NCI-H82 (cell line): ENCODE measurements at places on chromosomes 1 and 21.

- no peak for DNase-seq
Measured at GRCh38 chr1:244097523-244098405, 46.7 kb downstream of the ZBTB18 start.

GRCh38 chr21:34132926-34133325, 59.5 kb downstream of the MRPS6 start:
- no peak for DNase-seq

DNA sequence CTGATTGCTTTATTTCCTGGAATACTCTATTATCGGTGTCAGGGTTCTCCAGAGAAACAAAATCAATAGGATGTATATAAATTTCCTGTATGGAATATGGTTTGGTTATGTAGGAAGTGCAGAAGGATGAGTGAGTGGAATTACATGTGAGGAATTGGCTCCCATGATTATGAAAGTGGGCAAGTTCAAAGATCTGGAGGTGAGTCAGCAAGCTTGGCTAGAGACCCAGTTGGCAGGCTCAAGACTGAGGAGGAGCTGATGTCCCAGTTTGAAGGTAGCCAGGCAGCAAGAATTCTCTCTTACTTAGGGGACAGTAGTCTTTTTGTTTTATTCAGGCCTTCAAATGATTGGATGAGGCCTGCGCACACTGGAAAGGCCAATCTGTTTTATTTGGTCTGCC, 57.5 kb downstream of the MAP3K7CL start:
- no peak for DNase-seq

- no peak for DNase-seq
Measured at GRCh38 chr1:48765335-48765734, 11.4 kb downstream of the BEND5 start.

DNA sequence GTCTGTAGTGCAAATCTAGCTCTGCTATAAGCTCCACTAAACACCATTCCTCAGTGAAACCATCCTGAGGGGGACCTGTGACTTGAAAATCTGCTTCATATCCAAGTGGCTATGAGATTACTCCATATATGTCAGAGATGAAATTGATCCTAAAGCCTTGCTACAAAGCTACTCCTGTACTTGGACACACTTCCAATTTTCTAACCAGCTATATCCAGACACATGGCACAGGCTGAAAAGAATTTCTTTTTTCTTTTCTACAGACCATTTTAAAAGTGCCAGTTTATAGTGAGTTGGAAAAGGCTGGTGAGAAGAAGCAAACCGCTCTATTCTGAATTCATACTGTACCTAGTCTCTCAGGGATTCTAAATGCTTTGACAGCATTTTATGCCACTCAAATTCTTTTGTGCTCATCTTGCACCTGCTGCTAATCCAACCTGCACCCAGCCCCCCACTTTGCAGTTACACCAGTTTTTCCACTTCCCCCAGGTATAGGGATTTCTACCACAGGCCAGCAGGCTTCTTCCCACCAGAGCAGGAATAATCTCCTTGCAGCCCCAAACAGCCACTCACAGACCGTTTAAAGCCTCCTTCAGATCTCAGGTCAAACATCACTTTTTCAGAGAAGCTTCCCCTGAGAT, 112.5 kb downstream of the RERE start:
- DNase-seq = peak; percentile 57

GRCh38 chr1:14994841-14995437, 158.6 kb upstream of the TMEM51 start:
- no peak for DNase-seq

DNA sequence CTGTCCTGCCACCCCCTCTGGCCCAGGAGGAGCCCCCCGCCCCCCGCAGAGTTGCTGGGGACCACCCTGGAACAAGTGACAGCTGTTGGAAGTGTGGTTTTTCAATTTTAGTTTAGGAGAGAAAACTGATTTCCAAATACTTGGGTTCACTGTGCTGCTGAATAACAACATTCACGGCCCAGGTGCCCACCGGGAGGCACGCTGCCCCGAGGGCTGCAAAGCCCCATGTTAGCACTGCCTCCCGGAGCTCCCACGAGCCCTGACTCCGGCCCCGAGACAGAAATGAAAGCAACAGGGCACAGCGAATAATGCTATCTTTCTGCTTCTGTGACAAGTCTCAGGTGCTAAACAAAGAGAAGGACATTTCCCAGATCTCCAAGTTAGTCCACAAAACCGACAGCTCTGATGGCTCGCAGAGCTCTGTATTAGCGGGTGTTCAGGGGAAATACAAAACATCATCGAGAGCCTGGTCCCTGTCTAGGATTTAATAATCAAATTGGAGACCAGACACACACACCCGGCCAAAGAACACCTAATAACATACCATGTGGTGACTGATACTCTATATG, 451.5 kb downstream of the KIF26B start:
- no peak for DNase-seq

DNA sequence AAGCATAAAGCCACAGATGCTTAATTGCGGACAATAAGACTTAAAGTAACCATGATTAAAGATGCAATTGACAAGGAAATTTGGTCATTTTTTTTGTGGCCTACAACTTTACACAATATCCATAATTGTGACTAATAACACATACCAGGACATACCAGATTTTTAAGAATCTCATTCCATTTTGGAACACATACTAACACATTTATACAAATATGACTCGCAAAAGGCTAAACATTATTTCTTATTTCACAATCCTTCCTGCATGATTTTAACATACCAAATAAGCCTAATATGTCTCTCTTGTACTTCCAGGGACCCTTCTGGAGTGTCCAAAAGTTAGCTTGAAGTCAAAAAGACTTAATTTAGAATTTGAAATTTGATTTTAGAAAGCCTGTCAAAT, 48.8 kb downstream of the DR1 start:
- no peak for DNase-seq

DNA sequence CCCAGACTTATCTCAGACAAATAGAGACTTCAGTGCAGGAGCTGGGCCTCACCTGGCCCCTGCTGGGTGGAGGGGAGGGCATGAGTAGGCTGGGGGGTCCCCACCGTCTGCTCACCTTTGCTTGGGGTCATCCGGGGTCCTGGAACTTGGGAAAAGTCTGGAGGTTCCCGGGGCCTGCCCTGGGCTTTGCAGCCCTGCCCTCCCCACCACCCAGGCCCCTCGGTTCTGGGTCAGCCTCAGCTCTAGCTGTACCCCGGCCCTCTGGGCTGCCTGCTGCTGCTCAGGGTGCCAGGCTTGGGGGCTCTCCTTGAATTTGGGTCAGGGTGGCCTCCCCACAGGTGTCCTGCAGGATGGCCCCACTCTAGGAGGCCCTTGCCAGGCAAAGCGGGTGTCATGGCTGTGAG, 2.4 kb upstream of the TMEM52 start:
- DNase-seq = no peak

- peak; percentile 78 for DNase-seq
Measured at GRCh38 chr1:116878804-116879477, 30.8 kb upstream of the PTGFRN start.

GRCh38 chr1:118979754-118980575, 8.2 kb downstream of the TBX15 start:
- no peak for DNase-seq

GRCh38 chr21:16552880-16553279, 823.1 kb downstream of the USP25 start:
- no peak for DNase-seq

DNA sequence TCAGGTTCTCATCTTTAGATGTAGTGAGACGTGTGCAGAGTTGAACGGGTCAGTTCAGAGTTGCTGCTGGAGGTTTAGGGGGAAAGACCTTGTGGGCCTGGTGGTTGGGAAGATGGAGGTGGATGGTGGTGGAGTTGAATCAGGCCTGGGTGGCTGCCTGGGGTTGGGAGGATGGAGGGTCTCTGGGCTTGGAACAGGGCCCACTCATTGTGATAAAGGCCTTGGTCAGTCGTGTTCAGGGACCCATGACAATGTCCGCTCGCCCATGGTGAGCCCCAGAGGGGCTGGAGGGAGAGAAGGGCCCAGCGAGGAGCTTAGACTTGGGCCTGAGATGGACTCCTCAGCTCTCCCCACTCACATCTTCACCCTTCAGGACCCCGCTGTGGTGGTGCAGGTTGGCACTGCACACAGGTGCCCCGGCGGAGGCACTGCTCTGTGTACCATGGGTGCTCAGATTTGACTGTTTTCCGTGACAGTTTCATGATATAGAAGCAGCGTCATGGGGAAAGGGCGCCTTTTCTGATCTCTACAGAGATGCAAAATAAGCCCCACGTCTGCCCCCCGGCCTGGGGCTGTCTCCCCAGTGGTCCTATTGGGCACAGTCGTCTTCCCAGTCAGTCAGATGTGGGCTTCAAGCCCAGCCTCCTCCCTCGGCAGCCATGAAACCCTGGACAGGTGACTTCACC, 39.2 kb downstream of the DISP3 start:
- DNase-seq = no peak

- no peak for DNase-seq
Measured at GRCh38 chr21:39927304-39927886, 60.2 kb downstream of the PCP4 start.

DNA sequence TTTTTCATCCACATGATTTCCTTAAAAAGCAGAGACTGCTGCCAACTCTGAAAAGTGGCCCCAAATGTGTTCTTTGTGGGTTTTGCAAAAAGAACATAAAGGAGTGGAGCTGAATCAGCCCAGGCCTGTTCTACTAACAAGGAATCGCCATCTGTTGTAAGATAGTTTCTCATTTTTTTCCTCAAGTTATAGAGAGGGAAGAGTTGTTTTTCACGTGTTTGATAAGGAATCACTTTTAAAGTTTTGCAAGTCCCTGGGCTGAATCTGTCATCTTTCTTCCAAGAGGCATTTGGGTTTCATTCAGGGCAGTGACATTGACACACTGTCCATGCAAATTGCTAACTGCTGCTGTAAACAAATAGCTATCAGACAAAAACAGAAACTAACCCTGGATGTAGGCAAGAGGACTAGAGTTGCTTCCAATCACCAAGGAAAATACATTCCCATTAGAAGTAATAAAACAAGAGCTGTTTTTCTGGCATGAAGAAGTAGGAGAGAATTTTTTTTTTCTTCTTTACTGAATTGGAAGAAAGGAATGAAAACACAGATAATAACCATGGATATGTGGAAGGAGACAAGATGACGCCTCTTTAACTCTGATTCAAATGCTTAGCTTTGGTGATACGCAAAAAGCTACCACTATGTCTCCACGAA, 58.8 kb upstream of the TBX15 start:
- no peak for DNase-seq

DNA sequence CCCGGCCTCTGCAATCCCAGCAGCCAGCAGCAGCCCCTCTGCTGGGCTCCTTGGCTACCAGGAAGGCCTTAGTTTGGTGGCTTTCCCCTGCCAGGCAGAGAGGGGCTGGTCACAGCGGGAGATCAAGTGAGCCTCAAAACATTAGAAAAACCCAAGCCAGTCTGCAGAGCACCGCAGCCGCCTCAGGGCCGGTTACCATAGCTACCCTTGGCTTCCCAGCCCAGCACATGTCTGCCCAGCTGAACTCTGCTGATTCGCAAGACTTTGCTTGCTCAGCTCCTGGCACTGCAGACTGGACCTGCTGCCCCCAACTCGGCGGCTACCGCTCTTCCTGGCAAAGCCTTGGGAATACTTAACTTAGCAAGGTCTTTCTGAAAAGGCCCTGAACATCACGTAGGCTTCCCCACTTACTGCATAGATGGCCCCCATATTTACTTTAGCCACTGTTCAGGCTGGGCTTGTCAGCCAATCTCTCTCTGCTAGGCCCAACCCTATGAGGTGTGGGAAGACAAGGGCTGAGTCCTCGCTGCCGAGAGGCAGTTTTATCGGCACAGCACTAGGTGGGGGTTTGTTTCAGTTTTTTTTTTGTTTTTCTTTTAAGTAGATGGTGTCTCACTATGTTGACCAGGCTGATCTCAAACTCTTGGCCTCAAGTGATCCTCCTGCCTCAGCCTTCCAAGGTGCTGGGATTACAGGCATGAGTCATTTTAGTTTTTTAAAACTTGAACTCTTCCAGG, 28.6 kb upstream of the PLEKHG5 start:
- peak; percentile 30 for DNase-seq

- no peak for DNase-seq
Measured at GRCh38 chr21:39489380-39489924, 37.7 kb downstream of the SH3BGR start.

DNA sequence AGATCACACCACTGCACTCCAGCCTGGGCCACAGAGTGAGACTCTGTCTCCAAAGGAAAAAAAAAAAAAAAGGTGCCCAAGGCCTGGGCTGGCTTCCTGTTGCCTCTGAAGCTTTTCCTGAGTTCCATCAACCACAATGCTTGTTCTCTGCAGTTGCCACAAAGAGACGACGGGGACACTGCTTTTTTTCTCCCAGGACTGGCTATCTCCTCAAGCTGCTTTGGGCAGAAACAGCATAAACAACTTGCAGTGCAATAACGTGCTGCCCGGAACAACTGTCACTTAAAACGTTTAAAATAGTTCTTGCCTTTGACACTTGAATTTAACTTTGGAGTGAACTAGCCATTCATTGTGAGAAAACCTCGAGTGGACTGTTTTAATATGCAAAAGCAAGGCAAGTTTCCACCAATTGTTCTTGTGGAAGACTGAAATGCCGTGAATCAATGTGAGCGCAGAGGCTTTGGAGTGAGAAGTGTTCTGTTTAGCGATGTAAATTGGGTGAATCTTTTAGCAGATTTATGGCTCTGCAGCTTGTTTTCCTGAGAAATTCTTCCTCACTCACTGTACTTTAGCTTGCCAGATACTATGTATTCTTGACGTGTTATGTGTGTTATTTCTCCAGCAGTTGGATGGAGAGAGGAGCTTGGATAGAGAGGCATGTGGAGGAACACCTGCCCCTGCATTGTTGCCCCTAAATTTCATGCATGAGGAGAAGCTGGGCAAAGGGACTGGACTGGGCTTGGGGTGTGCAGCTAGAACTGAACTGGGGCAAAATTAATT, 188.1 kb upstream of the KIAA0040 start:
- DNase-seq = no peak

DNA sequence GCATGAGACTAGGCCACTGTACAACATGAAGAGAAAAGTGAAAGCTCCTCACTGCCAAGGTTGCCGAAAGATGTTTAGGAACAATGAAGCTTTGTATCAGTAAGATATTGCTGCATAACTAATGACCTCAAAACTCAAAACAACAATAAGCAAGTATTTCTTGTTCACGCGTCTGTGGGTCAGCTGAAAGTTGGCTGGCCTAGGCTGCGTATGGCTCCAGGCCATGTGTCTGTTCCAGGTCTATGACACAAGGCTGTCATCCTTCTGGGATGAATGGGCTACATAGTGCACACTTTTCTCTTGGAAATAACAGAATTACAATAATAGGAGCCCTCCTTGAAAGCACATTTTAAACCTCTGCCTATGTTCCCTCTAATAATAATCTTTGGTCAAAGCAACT, 515.9 kb downstream of the PLPP3 start:
- DNase-seq = no peak

DNA sequence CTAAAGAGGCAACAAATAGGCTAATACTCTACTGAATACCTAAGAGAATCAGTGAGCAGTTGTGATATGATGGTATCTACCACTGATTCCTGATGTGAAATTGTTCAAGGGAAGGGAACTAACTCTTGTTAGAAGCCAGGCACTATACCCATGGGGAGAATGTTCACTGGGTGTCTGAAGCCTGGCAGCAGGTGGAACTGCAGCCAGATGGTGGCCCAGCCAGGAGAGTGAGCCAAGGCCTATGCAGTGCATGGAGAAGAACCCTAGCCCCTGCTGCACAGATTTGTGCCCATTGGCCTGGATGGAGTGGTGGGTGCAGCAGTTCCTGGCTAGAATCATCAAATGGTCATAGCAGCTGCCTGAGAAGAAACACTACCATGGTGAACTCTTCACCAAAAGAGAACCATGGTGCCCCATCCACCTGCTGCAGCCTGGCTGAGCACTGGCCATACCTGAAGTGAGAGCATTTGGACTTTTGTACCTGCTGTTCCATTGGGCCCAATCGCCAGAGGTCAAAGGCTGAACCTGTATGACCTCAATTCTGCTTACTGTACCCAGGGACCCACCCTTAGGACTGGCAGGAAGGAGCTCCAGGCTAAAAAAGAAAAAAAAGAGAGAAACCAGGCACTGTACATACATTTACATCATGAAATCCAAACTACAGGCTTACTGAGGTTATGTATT, 118.8 kb upstream of the IVNS1ABP start:
- DNase-seq = no peak
